ENCODE measurements at places on chromosomes 1 and 21. TPM values are rescaled to one million over a fixed set of nuclear protein-coding genes. Genes with fewer than 3 reads are reported as not detected.

Gene LRRN2
- total RNA-seq, result not detected

Gene C2CD4D
- 2.3 TPM for total RNA-seq

Gene TBX19
- total RNA-seq, result 1.5 TPM

Gene B3GALNT2
- total RNA-seq, result 9.6 TPM

Gene SERBP1
- 527 TPM for total RNA-seq

Gene NEGR1
- not detected for total RNA-seq

Gene PFKFB2
- 6.2 TPM for total RNA-seq

Gene MAP1LC3C
- total RNA-seq, result not detected

Gene ERI3
- total RNA-seq, result 43.0 TPM

Gene BTBD8
- total RNA-seq, result 2.0 TPM

Gene DOCK7
- total RNA-seq, result 7.7 TPM

Data from activated naive CD4-positive, alpha-beta T cell treated with anti-CD3 and anti-CD28 coated beads for 36 hours (primary cell).